ENCODE measurements at places on chromosomes 5 and 9. TPM values are rescaled to one million over a fixed set of nuclear protein-coding genes. Genes with fewer than 3 reads are reported as not detected.

- H3K27me3 ChIP-seq: peaks cover 2% of the 10 kb centered on the region
- H3K27ac ChIP-seq: no peak overlapping the region
- H3K4me1 ChIP-seq: peaks cover 7% of the 10 kb centered on the region
- DNase-seq: no peak
- no peaks in the 10 kb centered on the region for H3K36me3 ChIP-seq
These were observed 4.0 kb downstream of the IL13 start for GRCh38 chr5:132662004-132662401.

DNA sequence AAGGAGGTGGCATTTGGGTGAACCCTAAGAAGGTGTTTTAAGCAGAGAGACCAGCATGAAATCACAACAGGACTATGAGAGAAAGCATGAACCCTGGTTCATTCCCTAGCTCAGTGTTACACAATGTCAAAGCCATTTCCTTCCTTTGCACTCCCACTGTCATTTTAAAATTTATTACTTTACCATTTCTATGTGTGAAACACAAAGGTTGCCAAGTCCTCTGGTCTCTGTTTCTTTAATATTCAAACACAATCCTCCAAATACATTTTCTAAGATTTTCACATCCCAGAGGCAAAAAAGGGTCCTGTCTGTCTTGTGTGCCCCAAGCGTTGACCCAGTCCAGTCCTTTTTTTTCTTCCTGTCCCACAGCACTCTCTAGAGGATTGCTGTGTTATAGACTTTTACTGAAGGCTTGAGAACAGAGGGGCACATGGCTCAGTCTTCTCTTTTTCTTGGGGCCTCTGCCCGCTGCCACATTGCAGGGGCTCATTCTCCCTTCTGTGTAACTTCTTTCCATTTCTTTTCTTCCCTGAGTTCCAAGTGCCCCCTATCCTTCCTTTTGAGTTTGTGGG is 78.6 kb upstream of the SLC28A3 start:
- H3K27ac ChIP-seq: no peak overlapping the region
- DNase-seq: no peak
- no peak overlapping the region for H3K4me3 ChIP-seq
- no peaks in the 10 kb centered on the region for H3K4me1 ChIP-seq
- H3K36me3 ChIP-seq: no peaks in the 10 kb centered on the region

DNA sequence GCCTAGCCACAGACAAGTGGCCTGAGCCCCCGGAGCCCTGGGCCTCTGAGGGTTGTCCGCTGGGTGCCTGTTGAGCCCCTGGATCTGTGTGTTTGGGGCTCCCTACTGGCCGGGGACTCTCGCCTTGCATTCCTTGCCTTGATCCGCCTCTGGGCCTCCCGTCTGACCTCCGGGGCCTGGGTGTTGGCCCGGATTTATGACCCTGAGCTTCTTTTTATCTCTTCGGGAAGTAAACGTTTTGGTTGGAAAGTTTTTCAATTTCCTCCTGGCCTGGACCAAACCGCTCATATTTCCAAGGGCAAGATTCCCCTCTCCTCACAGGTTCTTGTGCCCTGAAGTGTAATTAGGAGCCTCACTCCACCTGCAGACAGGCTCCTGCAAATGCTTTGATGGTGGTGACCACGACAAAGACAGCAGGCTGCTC is 69.3 kb upstream of the EGFLAM start:
- peaks cover 6% of the 10 kb centered on the region for H3K4me1 ChIP-seq
- no peaks in the 10 kb centered on the region for H3K36me3 ChIP-seq
- H3K4me3 ChIP-seq: no peak overlapping the region
- DNase-seq: no peak
- no peak overlapping the region for H3K27ac ChIP-seq

DNA sequence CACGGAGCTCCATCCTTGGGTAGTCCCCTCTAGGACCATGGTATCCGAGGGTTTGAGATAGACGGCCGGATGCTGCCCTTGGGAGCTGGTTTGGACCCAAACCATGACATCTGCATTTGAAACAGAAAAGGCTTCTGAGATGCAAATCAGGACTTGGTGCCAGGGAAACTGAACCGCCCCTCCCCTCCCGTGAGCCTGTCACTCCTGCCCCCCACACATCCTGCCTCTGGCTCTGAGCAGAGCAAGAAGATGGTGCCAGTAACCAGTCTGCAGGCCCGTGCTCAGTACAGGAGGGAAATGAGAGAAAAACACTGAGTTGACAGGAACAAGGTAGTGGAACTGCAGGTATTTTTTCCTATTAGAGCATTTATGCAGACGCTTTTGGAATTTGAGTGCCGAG is 18.6 kb downstream of the ARPC5L start:
- no peaks in the 10 kb centered on the region for H3K4me1 ChIP-seq
- no peak for DNase-seq
- no peak overlapping the region for H3K27ac ChIP-seq
- H3K36me3 ChIP-seq: peaks cover 10% of the 10 kb centered on the region
- H3K27me3 ChIP-seq: no peaks in the 10 kb centered on the region

DNA sequence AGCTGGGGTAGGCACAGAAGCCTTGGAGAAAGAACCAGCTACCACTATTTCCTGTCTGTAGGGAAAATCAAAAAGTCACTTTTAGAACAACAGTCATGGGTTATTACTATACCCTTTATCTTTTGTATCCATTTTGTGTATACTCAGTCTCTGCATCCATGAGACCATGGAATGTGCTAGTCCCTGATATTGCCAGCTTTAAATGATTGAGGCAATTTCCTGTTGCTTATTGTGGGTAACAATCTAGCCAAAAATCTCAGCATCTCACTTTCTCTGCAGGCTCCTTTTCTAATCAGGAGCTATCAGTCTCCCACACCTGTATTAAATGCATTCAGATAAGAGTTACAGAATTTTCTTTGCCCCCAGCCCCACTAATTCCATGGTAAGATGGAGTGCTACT is 968 bp upstream of the KDM3B start:
- no peak overlapping the region for H3K4me3 ChIP-seq
- DNase-seq: no peak
- H3K27me3 ChIP-seq: no peaks in the 10 kb centered on the region
- H3K4me1 ChIP-seq: peaks cover 3% of the 10 kb centered on the region
- peaks cover 26% of the 10 kb centered on the region for H3K36me3 ChIP-seq

DNA sequence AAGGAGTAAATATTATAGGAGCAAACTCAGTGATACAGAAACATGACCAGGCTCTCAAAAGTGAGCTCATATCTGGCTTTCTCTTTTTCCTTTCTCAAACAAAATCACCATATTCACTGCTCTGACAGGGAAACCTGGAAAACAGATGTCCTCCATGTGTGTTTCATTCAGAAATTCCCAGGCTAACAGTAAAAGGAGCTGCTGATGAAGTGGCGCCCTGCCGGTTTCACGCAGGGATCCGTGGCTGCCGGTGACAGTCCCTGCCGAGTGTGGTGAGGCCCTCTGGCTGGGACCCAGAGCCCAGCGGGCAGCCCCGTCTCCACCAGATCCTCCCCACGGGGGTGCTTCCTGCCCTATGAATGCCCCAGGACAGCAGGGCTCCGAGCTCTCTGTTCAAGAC is 208.1 kb downstream of the GNA14 start:
- DNase-seq: no peak
- H3K4me3 ChIP-seq: no peak overlapping the region
- no peak overlapping the region for H3K27ac ChIP-seq
- no peaks in the 10 kb centered on the region for H3K4me1 ChIP-seq

The MEIKIN gene
- polyA plus RNA-seq: not detected

DNA sequence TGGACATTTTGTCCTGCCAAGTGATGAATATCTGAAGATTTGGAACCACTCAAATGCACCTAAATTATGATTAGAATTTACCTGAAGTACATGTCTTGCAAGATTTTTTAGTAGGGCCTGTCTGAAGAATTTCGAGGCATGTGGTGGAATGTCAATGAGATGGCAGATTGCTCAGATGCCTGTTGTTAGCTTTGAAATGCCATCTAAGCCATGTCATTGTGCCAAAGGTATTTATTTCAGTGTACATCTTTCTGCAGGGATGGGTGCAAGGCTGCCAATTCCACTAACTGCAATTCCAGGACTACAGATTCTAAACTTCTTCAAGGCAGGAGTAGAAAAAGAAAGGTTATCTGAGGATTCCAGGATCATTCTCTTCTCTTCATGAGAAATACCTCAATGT is 9.1 kb upstream of the GNAQ start:
- no peaks in the 10 kb centered on the region for H3K36me3 ChIP-seq
- no peaks in the 10 kb centered on the region for H3K4me1 ChIP-seq
- no peaks in the 10 kb centered on the region for H3K27me3 ChIP-seq
- H3K4me3 ChIP-seq: no peak overlapping the region
- H3K27ac ChIP-seq: no peak overlapping the region

DNA sequence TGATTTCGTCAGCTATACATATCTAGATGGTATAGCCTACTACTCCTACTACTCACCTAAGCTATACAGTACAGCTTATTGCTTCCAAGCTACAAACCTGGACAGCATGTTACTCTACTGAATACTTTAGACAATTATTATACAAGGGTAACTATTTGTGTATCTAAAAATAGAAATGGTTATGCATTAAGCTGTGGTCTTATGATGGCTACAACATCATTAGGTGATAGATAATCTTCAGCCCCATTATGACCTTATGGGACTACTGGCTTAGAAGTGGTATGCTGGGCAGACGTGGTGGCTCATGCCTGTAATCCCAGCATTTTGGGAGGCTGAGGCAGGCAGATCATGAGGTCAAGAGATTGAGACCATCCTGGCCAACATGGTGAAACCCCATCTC is 40.2 kb downstream of the CERT1 start:
- peaks cover 5% of the 10 kb centered on the region for H3K4me1 ChIP-seq
- no peak overlapping the region for H3K4me3 ChIP-seq
- peaks cover 1% of the 10 kb centered on the region for H3K36me3 ChIP-seq
- no peak for DNase-seq

- DNase-seq: peak; percentile 12
- no peaks in the 10 kb centered on the region for H3K4me1 ChIP-seq
- H3K27me3 ChIP-seq: no peaks in the 10 kb centered on the region
- no peaks in the 10 kb centered on the region for H3K36me3 ChIP-seq
- no peak overlapping the region for H3K27ac ChIP-seq
- no peak overlapping the region for H3K4me3 ChIP-seq
These were observed 109.8 kb upstream of the NMUR2 start for GRCh38 chr5:152514827-152515397.

The ZFYVE16 gene
- 33.5 TPM for polyA plus RNA-seq

GRCh38 chr5:181156758-181157157 is 9.4 kb downstream of the OR2V2 start:
- peaks cover 4% of the 10 kb centered on the region for H3K27me3 ChIP-seq
- H3K36me3 ChIP-seq: no peaks in the 10 kb centered on the region
- no peaks in the 10 kb centered on the region for H3K4me1 ChIP-seq
- no peak overlapping the region for H3K27ac ChIP-seq
- H3K4me3 ChIP-seq: no peak overlapping the region

- peak; percentile 8 for DNase-seq
- H3K4me3 ChIP-seq: no peak overlapping the region
- H3K27me3 ChIP-seq: no peaks in the 10 kb centered on the region
- no peaks in the 10 kb centered on the region for H3K4me1 ChIP-seq
- H3K27ac ChIP-seq: no peak overlapping the region
These were observed 73.8 kb downstream of the AMBP start for GRCh38 chr9:114004221-114004716.

DNA sequence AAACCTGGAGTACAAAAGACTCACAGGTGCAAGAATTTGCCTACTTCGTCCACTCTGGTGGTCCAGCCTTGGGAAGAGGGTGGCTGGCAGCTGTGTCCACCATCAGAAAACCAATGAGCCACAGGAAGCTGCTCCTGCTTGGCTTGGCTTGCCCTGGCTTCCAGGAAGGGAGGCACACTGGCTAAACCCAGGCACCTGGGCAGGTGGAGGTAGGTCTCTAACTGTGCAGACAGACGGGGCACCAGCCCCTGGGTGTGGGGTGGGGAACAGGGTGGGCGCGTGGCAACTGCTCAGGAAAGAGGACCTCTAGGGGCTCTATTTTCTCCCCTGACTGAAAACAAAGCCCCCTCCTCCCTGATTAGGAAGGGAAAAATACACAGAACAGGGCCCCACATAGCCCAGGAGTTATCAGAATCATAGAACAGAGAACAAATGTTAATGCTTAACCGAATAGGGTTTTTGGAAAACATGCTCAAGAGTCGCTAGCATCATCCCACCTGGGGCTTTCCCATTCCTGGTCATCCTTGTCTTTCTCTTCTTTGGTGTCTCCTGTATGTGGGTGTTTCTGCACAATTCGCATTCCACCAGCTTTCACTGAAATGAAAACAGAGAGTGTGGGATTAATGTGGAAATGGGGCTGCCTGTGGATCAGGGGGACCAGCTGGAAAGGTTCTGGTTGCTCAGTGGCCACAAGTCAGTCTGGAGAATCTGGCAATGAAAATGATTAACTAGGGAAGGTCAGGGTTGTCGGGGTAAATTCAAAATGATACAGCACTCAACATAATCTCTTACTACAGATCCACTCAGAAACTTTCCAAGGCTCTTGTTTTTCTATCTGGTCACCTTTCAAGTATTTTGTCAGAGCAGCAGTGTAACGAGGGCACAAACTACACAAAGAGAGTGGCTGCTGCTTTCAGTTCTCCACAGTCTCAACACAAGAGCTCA is 13.1 kb downstream of the DAP start:
- H3K27ac ChIP-seq: no peak overlapping the region
- H3K4me3 ChIP-seq: no peak overlapping the region
- DNase-seq: no peak
- H3K27me3 ChIP-seq: no peaks in the 10 kb centered on the region
- H3K4me1 ChIP-seq: peaks cover 12% of the 10 kb centered on the region

- no peaks in the 10 kb centered on the region for H3K36me3 ChIP-seq
- H3K4me1 ChIP-seq: no peaks in the 10 kb centered on the region
- H3K4me3 ChIP-seq: no peak overlapping the region
- H3K27ac ChIP-seq: no peak overlapping the region
These were observed 56.8 kb downstream of the IZUMO3 start for GRCh38 chr9:24488896-24489295.

DNA sequence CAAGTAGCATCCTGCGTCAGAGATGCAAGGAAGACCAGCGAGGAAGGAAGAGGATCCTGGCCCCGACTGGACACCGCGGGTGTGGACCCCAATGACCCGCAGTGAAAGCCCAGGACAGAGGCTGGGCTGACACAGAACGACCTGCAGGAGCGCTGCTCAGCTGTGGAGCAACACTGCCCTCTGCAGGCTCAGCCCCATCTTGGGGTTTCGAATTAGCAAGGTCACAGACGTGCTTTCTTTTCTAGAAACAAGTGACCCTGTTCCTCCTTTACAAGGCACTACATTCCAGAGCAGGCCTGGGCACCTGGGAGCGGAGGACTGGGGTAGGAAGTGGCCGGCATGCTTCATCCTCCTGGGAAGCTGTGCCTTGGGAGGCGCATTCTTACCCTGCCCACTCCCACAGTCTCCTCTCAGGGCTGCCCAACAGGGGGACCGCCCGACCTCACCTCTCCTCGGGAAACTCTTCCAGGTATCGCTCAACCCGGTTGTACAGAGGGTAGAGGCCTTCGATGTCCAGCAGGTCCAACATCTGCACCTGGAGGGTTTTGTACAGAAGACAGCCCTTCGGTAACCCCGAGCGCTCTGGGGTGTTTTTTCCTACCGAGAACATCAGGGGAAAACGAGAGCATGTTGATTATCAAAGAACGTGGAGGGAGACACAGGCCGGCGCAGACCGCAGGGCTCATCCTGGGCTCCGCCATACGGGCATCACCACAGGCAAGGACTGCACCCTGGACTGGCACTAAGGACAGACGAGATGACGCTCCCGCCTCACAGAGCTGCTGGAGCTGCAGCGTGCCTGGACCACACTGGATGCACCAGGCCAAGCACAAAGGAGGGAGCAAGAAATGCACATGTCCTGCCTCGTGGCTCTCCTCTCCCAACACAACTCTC is 35.0 kb downstream of the IPPK start:
- no peak overlapping the region for H3K4me3 ChIP-seq
- peaks cover 14% of the 10 kb centered on the region for H3K36me3 ChIP-seq
- H3K27ac ChIP-seq: no peak overlapping the region
